ENCODE measurements at places on chromosomes 11 and 22.

DNA sequence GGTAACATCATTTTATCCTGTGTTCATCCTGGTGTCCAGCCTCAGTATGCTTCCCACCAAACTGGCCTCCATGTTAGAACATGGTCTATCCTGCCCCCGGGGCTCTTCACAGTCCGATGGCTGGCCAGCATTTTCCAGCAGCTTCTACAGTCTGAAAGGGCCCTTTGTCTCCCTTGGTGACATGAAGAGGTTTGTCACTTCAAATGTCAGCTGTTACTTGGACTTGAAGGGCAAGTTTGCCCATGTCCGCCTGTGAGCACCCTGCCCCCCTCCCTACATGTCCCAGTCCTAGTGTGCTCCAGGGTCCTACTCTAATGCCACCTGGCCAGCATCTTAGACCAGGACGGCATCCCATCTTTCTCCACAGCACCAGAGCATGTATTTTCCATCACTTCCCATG lies 24.7 kb downstream of the PATZ1 start:
- no peak for DNase-seq

DNA sequence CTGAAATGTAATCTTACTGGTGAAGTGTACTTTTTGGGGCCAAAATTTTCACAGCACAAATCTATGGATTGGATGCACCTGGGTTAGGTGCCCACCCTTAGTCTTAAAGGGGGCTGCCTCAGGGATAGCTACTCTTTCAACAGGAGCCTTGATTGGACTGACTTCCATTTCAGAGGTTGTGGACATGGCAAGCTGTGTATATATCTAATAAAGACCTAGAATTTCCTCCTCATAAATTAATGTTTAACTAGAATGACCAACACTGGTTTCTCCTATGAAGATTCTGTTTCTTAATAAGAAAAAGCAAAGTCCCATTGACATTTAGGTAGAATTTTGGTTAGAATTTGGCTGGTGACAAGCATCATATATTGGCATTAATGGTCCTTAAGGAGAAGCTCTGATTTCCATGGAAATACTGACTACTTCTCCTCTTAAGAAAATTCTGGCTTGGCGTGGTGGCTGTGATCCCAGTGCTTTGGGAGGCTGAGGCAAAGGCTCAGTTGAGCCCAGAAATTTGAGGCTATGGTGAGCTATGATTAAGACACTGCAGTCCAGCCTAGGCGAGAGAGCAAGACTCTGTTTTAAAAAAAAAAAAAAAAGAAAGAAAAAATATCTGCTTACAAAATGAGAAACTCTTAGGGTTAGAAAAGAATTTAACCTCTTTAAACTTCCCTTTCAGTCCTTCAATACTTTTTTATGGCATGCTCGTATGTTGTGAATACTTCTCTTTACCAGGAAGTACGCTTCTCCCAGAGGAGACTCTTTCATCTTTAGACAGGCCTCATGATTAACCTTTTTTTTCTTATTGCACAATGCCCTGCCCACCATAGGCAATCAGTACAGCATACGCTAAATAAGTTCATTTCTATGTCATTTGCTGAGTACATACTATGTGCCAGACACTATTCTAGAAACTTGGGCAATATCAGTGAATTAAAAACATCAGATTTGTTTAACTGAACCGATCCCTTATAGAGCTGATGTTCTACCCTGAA lies 77.2 kb downstream of the PRR5L start:
- no peak for DNase-seq

- DNase-seq: no peak
Observed at GRCh38 chr11:35514481-35514880, 10.9 kb downstream of the PAMR1 start.

DNA sequence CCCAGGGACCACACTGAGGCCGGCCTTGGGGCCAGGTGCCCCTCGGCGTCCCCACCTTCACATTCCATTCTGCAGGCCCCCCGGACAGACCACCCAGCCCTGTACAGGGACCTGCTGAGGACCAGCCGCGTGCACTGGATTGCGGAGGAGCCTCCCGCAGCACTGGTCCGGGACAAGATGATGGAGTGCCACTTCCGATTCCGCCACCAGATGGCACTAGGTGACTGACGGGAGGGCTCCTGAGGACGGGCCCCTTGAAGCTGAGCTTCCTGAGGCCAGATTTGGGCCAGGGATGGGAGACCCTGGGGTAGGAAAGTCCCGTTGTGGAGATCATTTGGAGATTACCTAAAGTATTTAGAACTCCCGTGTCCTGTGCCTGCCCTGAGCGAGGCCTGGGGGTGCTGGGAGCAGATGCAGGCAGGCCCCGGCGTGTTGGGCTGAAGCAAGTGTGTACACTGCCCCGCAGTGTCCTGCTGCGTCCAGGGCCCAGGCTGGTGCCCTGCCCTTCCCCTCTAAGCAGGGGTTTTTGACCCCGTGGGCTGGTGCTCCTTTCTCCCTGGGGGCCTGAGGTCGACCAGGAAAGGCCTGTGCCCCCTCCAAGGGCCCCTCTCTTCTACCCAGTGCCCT lies 20.0 kb downstream of the TRMU start:
- DNase-seq: peak; percentile 39

- no peak for DNase-seq
Observed at GRCh38 chr11:47981667-47982404, 1.5 kb downstream of the PTPRJ start.

DNA sequence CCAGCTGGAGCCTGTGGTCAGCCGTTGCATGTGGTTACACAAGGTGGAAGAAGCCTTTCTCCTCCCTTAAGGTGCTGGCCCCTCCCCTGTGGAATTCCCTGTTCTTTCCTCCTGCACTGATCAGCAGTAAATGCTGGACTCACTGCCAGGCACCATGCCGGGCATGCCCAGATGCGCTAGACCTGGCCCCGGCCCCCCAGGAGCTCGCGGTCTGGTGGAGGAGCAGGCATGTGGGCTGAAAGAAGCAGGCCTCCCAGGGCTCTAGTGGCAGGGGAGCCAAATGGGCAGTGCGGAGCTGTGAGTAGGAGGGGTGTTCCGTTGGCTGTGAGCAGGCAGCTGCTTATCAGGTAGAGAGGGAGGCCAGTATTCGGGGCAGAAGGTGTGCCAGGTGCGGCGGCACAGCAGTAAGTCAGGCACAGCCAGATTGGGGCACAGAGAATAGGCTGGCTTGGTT lies 10.2 kb downstream of the DGKZ start:
- no peak for DNase-seq

- DNase-seq: no peak
Observed at GRCh38 chr22:32951076-32951806, 106.9 kb downstream of the SYN3 start.

GRCh38 chr22:36546092-36546804 lies 17.3 kb upstream of the EIF3D start:
- peak; percentile 14 for DNase-seq

- DNase-seq: no peak
Observed at GRCh38 chr22:46635756-46636155, 15.6 kb downstream of the GRAMD4 start.

DNA sequence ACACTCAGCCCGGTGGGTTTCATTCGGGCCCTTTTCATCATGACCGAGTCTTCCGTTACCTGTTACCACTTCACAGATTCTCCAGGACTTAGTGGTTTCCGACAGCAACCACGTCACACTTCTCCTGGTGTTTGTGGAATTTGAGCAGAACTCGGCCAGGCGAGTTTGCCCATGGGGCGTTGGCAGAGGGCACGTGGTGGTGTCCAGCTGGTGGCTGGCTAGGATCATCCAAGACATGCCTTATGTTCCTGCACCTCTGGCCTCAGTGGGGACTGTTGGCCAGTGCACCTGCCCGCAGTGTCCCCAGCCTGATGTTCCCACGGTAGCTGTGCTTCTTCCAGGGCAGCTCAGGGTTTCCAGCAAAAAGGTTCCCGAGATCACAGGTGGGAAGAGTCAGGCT lies 87.3 kb downstream of the ARHGAP8 start:
- DNase-seq: no peak

GRCh38 chr11:23554002-23554401 lies 693.7 kb upstream of the CCDC179 start:
- DNase-seq: no peak

DNA sequence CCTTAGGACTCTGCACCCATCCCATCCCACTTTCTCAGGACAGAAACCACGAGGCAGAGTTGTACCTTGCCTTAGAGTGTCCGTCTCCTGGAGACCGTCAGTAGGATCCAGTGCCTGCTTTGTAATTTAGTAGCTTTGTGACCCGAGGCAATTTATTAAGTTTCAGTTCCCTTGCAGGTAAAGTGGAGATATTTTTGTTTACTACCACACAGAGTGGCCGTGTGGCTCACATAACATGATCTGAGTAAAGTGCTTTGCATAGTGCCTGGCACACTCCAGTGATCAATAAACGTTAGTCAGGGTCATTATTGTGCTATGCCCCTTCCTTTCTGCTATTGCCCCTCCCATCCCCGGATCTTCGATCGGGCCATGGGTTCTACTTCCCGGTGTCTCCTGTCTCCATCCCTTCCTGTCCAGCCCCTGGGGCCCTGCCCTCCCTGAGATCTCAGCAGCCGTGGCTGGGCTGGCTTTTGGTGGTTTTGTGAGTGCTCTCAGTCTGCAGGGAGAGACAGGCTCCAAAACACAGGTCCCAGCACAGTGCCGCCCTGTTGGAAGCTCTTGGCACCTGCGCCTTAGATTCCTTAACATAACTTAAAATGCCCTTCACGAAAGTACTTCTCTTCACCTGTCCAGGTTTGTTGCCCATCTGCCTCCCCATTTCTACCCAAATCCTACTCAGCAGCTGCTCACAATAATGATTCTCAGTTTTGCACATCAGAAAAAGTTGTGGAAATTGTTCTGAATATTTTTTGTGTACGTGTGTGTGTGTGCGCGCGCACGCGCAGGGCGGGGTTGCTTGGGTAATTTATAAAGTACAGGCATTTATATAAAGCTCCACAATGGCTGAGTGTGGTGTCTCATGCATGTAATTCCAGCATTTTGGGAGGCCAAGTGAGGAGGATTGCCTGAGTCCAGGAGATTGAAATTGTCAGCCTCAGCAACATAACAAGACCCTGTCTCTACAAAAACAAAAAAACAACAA lies 753.7 kb downstream of the NTM start:
- DNase-seq: no peak

Data from hypothalamus (tissue), 51 donors.